ENCODE measurements at places on chromosomes 11 and 22.

DNA sequence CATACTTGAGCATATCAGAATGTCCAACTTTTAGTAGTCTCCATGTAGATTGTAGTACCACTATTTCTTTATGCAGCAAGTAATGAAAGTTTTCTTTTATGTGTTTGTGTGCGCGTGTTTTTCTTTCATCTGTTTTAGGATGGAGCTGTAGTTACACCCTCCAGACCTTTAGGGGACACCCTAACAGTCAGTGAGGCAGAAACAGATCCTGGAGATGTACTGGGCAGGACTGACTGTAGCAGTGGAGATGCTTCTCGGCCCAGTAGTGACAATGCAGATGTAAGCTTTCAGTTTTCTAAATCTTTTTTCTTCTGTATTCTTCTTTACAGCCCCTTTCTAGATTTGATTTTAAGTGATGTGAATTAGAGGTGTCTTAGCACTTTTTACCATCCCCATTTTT is 79.9 kb upstream of the GRIK4 start:
- peak; percentile 57 for DNase-seq

DNA sequence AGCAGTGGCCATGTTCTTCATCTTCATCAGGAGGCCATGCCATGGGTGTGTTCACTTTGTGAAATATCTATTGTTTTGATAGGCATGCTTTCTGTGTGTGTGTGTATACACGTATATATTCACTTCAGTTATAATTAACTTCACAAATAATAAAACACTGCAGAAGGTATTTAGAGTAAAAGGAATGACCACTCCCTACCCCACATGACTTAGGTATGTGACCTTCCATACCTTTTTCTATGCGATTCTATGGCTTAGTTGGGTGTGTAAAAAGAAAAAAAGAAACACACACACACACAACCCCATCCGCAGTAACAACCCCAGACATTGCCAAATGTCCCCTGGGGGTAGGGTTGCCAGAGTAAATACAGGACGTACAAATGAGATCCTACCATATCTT is 72.0 kb downstream of the CYTH4 start:
- no peak for DNase-seq

- peak; percentile 73 for DNase-seq
Measured at GRCh38 chr11:721741-722345, 15.8 kb downstream of the EPS8L2 start.

DNA sequence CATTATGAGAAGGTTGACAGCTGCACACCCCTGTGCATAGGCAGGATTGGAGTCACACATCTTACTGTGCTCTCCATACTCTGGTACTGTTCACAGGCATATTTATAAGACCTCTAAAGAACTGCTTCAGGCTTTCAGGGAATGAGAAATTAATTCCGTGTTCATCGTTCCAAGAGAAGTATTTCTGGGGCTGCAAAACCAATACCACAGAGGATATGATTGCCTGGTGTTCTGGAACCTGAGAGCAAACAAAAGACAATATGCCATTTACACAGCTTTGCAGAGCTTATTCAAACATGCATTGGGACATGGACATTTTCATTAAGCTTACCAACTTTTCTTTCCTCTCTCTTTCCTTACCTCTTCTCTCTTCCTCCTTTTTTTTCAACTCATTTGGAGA is 388.7 kb downstream of the NTM start:
- DNase-seq: no peak

GRCh38 chr11:95562196-95562921 is 227.2 kb downstream of the FAM76B start:
- DNase-seq: no peak

GRCh38 chr11:34379539-34379938 is 21.7 kb upstream of the ABTB2 start:
- no peak for DNase-seq

DNA sequence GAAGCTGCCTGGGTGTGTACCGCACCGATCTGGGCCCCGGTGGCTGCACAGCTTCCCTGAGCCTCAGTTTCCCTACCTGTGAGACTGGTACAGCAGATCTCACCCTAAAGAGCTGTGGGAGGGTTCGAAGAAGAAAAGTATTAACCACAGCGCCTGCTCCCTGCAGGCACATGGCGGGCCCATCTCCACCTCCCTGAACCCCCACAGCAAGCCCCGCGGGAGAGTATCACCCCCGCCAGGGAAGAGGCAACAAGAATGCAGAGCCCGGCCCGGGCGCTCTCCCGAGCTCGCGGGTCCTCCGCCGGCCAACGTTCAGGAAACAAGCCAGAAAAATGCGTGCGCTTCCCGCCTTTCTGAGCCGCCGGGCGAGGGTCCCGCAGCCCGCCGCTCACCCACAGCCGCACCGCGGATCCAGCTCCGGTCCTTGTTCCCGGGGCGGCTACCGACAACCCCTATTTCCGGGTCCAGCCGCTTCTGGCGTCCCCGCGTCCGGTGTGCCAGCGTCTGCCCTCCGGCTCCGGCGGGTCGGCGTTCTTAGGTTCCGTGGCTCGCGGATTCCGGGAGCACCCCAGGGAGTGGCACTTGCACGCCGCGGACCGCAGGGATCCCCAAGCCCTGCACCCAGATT is at the start of gene TOP3B:
Gene TOP3B, minus strand, starts transcription at position 450 of the 628 bp plus-strand sequence. CDS start 7,078 bp downstream, outside the sequence.
- peak; percentile 92 for DNase-seq
